ENCODE measurements at places on chromosomes 5 and 9.

DNA sequence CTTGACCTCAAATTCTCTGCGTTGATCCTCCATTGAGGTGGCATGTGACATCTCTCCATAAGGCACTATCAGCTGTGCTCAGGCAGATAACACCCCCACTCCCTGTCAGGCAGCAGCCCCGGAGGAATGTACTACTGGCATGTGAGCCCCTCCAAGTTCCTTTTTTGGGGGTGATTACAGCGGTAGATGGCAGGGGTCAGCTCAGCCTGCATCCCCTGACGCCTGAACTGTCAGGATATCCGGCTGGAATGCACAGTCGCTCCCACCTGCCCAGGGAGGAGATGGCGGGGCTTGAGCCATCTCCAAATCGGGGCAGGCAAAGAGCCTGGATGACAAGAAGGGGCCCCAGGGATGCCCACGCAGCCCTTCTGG is 40.8 kb downstream of the FAM78A start:
- no peak for DNase-seq

DNA sequence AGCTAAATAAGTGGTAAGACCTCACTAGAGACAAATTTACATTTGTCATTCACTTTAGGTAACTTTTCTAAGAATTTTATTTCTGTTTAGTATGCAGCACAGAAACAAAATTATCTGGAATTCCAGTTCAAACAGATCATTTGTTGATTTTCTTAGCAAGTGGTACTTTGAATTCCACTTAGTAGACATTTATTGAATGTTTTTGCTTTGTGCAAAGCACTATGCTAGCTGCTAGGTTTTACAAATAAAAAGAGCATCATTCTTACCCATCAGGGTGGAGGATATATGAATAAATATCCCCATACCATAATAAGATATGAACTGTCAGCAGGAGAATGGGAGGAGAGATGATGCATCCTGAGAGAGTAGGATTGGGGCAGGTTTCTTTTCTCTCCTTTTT is 35.4 kb downstream of the GNG10 start:
- no peak for DNase-seq

DNA sequence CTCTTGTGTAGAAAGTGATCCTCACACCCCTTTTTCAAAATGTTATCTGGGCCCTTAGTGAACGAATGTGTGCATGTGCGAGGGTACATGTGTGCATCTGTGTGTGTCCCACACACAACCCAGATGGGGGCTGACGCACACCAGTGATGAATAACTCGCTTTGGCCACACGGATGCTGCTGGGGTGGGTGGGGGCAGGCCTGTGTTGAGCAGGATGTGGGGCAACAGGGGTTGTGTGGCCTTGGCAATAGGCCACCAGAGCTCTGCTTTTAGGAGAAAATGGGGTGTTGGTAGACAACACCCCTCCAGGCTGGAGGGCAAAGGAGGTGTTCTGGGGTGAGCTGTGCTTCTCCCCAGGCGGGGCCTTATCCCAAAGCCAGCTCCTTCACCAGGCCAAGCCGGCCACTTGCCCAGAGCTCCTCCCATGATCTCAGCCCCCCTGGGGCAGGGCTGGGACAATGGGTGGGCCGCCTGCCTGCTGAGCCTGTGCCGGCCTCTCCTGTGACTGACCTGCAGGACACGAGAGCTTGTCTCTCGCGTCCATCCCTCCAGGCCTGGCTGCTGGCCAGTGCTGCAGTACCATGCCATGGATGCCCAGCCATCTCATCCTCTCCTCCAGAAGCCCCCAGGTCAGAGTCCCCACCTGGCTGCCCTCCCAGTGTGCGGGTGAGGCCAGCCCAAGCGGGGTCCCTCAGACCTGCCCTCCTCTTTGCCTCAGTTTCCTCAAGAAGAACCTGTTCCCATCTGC is 1.7 kb downstream of the DBN1 start:
- no peak for DNase-seq

GRCh38 chr9:23769307-23769935 is 56.6 kb downstream of the ELAVL2 start:
- DNase-seq = no peak

DNA sequence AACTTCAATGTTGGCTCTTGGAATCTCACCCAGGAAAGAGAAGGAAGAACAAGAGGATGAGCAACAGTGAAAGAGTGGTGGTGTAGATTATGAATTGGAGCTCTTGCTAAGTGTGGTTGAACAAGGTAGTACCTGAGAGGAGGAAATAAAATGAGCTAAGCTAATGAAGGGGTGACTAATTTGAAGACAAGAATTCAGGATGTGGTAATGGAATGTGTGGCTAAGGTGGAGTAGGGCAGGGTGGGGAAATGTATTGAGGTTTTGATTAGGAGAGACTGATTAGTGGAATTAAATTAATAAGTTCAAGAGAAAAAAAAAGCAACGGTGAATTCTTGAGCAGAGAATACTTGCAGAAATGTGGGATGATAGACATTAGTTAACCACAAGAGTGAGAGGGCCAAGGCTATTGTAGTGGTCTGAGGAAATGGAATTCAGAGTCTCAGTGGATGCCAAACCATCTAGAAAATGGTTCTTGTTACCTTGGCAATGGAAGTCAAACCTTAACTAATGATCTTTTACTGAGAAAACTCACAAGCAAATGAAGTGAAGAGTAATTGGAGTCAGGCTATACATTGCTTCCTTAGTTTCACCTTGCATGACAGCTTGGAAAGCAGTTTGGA is 648.3 kb upstream of the ZNF608 start:
- no peak for DNase-seq

- DNase-seq = no peak
These were observed 134.1 kb downstream of the PAPPA start for GRCh38 chr9:116287721-116288120.

All from inflammatory macrophage treated with lipopolysaccharide for 1 hour (primary cell).